GM04503 (cell line): ENCODE measurements at places on chromosomes 1 and 21.
A peak's percentile ranks its signal among the peaks of the same experiment; 100 is the strongest.

DNA sequence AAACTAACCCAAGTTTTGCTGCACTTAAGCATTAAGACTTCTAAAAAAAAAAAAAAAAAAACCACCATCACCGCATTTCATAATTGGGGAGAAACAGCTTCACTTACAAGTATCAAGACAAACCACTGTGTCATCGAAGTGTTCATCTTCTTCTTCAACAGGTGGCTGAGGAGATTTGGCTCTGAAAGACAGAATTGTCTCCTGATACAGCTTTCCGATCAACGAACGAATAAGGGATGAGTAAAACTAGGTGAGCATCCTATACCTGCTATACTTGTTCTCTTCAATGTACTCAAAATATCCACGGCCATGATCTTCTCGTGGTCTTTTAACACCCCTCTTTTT, 2.0 kb downstream of the HNRNPU start:
- no peak for DNase-seq

- DNase-seq: no peak
Observed at GRCh38 chr1:47436304-47436978, 1.4 kb upstream of the FOXD2 start.

GRCh38 chr1:196160066-196160795, 448.0 kb downstream of the KCNT2 start:
- DNase-seq: peak; percentile 32

DNA sequence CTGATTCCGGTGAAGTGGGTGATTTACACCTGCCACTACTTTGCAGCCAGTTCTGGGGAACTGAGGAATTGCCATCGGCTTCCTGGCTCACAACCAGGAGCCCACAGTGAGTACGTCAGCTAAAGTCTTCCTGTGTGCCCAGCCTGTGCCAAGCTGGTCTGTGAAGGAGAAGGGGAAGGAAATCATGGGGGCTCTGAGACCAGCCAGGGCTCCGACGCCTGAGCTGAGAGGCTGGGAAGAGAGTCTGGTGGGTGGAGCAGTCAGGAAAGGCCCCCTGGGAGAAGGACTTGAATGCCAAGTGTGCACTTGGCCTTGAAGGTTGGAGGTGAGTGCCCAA, 1.2 kb downstream of the LURAP1 start:
- no peak for DNase-seq

DNA sequence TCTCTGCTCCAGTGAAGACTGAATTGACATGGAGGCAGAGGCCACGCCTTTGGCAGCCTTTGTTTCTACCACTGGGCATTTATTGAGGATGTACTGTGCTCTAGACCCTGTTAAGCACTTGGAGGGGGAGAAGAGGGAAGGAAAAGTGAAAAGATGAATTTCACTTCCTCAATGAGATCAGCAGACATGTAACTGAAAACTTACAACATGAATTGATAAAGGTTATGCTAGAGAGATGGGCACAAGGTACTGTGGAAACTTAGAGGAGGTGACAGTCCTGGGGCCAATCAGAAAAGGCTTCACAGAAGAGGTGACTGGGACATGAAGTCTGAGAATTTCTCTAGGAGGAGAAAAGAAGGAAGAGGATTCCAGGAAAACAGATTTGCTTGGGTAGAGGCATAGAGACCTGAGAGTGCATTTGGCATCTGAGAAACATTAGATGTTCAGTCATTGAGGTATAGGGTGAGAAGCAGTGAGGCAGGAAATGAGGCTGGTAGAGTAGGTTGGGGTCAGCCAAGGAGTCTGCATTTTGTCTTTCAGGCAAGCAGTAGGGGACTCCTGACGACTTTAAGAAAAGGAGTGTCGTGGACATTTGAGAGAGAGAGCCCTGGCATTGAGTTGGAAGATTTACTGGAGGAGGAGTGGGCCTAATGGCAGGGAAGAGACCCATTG, 113.0 kb downstream of the SYT2 start:
- no peak for DNase-seq

DNA sequence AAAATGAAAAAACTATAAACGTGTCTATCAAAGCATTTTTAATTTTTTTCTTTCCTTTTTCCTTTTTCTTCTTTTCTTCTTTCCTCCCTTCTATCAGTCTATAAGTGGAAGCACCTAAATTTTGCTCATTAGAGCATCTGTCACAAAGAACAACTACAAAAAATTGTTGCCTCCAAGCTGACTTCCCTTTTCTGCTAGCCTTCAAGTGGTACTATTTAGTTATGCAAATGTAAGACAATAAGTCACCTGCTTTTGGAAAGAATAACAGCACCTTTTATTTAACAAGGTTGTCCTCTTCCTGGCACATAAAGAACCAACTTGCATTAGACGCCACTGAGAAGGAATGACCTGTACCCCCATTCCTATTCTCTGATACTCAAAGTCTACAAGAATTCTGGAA, 45.0 kb upstream of the C1orf53 start:
- no peak for DNase-seq

DNA sequence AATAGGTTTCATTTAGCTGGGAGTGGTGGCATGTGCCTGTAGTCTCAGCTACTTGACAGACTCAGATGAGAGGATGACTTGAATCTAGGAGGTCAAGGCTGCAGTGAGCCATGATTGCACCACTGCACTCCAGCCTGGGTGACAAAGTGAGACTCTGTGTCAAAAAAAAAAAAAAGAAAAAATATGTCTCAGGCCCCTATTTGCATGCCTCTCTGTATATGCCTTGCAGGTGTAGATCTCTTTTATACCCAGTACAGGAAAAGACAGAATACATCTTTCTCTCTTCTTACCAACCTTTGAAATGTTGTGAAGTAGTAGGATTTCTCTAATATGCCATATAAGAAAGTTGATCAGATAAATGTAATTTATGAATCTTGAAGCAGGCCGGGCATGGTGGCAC, 6.4 kb downstream of the CNR2 start:
- no peak for DNase-seq

DNA sequence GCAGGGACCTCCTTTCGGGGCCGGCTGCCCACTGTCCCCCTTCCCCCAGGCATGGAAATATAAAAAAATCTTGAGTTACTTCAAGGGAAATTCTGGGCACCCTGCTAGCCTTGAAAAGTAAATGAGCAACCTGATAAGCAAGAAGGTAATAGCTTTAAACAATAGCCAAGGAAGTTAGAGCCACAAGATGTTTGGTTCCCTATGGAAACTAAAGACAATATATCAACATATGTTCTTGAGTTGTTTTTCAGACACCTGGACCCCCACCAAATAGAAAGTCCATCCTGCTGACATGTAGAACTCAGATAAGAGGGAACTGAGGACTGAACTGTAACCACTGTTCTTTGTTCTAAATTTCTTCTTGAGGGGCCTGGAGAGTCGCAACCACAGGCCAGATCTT, 19.3 kb upstream of the SLC35A3 start:
- DNase-seq: no peak

DNA sequence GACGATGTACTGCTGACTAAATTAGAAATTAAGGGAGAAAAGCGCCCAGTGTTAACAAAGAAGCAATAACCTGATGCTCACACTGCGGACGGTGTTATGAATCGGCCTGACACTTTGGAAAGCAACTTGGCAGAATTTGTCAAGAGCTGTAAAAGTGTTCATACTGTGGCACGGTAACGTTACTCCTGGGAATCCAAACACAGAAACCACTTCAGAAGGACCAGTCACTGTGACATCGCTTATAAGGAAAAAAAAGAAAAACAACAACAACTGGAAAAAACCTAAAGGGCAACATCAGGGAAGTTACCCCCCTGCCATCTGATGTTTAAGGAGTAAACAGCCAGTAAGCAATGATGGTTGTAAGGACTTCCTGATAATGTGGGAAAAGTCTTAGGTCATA, 27.7 kb downstream of the CAPZB start:
- DNase-seq: no peak

- no peak for DNase-seq
Observed at GRCh38 chr1:152148051-152148450, 11.0 kb downstream of the RPTN start.

DNA sequence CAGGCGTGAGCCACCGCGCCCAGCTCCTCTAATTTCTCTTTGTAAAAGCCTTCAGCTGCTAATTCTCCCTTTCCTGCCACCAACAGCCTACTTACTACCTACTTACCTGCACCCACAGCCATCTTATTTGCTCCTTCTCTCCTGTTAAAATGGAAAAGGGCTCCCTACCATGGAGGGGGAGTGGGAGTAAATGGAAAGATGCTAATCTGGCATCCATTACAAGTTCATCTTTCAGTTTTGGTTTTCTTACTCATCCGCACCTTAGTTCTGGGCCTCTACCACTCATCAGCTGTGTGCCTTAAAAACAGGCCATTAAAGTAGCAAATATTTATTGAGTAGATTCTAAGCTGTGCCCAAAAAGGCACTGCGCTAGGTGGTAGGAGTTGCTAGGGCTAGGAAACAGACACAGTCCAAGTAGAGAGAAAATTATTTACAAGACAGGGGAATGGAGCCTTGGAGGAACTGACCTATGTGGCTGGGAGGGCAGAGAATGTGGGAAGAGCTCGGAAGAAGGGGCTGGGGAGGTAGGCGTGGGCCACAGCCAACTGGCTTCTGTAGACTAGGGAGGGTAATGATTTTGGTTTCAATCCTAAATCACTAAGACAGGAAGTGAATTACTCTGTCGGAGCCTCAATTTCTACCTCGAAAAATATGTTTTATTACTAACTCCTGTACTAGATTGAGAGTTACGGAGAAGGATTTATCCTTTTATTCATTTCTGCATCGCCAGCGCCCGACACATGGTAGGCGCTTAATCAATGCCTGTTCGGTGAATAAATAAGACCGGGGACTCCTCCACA, 685 bp upstream of the DDI2 start:
- DNase-seq: no peak

DNA sequence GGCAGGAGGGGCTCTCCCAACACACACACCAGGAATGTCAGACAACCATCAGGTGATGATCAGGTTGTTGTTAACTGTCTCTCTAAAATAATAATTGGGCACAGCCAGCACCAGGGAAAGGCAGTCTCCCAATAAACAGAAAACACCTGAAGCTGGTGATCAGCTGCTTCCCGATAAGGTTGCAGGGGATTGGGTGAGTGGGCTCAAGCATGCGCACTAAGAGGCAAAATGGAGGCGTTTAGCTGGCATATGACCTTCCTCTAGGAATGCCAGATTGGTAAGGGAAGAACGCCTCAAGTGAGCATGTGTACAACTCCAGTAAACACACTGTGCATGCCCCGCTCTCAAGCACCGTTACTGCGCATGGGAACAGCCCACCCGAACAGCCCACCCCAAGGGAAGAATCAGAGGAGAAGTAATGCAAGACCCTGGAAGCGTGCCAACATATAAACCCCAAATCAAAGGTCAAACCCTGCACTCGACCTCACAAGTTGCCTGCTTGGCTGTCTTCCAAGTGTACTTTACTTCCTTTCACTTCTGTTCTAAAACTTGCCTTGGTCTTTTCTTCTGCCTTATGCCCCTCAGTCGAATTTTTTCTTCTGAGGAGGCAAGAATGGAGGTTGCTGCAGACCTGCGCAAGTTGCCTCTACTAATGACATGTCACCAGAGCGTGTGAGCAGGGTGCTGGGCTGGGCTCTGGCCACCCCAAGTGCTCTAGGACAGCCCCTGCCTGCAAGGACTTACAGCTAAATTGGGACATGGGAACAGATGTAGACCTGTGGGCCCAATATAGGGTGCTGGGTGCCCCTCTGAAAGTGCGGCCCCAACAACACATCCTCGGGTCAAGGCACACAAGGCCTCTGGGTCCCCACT, 200.8 kb downstream of the RHOU start:
- DNase-seq: no peak

GRCh38 chr1:175840787-175841186, 97.4 kb upstream of the TNR start:
- no peak for DNase-seq

DNA sequence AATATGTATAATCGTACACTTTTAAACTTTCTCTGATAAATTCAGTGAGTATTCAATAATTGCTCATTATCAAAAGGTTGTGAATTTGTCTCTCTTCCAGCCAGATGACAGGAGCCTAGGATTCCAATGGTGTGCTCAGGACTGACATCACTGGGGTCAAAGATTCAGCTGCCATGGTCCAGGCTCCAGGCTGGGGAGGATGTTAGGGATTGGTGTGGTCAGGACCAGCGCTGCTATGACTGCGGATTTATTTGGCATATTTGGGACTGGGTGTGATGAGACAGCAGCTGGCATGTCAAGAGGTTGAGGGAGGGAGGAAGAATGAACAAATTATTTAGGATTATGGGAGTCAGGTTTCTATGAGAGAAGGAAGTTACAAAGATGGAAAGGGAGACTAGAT, 48.2 kb upstream of the ABCA4 start:
- DNase-seq: no peak

GRCh38 chr1:114214016-114214415, 60.3 kb upstream of the SYT6 start:
- DNase-seq: no peak

DNA sequence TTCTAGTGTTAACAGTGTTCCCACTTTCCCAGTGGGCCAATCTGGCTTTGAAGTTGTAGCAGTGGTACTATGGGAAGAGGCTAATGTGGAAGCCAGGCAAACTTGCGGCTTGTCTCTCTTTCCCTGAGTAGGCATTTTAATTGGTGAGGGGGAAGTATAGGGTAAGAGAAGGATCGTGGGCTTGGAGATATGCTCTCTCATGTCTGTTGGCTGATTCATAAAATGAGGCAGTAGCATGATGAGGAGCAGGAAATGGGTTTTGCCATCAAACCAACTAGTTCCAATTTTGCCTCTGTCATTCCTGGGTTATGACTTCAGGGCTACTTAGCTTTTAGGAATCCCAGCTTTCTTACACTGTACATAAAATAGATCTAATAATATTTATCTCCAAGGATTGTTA, 12.1 kb downstream of the C8A start:
- peak; percentile 86 for DNase-seq

DNA sequence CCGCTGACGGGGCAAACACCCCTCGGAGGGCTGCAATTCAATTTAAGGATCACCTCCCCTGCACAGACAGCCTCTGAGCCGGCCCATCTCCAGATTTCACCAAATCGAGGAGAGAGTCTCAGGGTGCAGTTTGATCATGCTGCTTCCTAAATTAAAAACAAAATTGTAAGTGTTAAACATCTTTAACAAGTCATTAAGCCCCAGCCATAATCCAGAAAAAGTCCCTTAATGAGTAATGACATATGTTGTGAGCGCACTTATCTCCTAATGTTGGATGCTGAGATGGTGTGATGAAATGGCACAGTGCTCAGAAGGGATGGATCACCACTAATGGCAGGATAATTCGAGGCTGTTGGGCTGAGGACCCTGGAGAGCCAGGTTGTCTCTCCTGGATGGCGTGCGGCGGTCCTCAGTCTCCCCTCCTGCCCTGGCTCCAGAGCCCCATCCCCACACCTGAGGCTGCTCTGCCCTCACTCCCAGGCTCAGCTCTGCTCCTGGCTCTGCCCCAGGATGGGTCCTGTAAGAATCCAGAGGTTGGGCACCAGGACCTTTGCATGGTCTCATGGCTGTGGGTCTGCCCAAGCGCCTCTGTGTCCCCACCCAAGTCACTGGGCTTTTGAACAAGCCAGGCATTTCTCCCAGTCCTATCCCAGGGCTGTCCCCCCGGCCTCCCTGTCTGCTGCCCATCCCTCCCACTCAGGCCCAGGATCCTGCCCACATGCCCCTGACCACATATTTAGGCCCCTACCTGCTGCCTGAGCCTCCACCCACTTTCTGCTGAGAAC, 224.4 kb upstream of the POU3F1 start:
- DNase-seq: no peak

- no peak for DNase-seq
Observed at GRCh38 chr1:5514527-5515183, 477.6 kb downstream of the NPHP4 start.
